ENCODE measurements at places on chromosomes 11 and 22.

- no peak for DNase-seq
Observed at GRCh38 chr11:17744151-17744940, 9.8 kb downstream of the KCNC1 start.

- no peak for DNase-seq
Observed at GRCh38 chr11:19934828-19935259, 222.2 kb downstream of the NAV2 start.

GRCh38 chr11:749731-750130 is 2.5 kb downstream of the TALDO1 start:
- no peak for DNase-seq

- DNase-seq: peak; percentile 81
Observed at GRCh38 chr11:76721755-76722677, 51.5 kb upstream of the LRRC32 start.

GRCh38 chr11:18312012-18312411 is 9.9 kb downstream of the HPS5 start:
- no peak for DNase-seq

DNA sequence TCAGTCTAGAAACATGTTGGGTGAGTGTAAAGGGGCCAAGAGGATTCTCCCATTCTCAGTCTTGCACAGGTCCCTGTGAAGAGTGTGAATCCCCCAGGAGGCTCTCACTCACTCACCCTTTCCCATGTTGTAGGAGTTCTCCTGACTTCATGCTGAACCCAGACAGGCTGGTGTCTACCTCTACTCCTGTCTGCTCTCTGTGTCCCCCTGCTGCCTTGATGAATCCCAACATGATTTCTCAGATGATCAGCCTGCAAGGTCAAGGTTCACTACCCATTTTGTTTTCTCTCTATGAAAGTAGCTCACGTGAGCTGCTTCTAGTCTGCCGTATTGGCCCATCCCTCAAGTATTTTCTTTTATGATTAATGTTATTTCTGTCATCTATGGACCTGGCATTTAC is 500.6 kb downstream of the ETS1 start:
- DNase-seq: no peak

- no peak for DNase-seq
Observed at GRCh38 chr22:27253108-27253902, 548.3 kb downstream of the MN1 start.

DNA sequence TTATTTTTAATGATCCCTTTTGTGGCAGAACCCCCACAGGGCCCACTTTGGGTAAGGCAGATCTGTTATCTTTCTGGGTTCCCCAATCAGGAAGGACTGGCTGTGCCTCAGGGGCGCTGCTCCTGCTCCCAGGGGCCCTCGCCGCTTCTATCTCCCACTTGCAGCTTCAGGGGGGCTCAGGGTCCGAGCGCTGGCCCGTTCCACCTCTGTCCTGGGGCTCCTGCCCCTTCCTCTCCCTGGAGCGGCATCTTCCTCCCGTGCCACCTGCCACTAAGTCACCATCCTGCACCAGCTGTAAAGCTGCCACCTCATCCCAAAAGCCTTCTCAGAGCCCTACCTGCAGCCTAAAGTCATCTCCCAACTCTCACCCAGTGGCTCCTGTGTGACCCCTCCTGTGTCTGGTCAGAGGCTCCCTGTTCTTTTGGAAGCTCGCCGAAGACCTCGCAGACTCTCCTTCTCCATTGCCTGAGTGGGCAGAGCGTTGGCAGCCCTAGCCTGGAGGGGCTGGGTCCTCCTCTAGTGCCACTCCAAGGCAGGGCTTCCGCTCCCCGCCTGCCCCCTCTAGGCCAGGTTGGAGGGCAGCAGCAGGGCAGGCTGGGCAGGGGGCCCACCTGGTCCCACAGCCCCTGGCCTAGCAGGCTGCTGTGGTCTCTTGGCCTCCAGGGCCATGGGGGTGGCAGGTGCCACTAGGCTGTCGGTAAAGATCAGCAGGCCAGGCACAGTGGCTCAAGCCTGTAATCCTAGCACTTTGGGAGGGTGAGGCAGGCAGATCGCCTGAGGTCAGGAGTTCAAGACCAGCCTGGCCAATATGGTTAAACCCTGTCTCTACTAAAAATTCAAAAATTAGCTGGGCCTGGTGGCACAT is 106.7 kb downstream of the MORC2 start:
- DNase-seq: no peak

DNA sequence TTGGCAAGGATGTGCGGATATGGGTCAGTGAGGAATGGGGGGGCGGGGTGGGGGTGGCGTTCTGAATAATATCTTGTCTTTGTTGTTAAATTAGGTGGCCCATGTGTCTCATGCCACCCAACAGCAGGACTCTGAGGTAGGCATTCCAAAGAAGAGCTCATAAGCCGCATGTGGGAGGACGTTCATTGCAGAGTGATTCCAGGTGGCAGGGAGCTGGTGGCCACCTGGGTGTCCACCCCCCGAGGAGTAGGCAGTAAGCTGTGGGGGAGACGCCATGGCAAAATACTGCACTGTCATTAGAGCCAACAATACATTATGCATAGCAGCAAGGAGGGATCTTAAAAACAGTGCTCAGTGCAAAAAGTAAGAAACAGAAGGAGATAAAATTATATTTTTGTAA is 14.3 kb upstream of the CAPN5 start:
- peak; percentile 82 for DNase-seq

DNA sequence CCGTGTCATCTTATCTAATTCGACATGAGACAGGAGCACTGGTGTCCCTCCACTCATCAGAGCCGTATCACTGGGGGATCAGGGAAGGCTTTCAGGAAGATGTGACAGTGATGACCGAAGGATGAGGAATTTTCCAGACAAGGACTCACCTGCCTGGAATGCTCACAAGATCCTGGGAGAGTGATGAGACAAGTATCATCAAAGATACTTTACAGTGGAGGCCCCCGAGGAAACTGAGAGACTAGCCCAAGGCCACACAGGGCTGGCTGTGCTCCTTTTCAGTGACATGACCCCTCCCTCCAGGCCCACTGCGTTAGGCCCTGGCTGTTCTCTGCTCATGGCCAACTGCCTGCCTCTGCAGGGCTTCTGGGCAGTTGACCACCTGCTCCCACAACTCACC is 13.0 kb downstream of the CLPB start:
- no peak for DNase-seq

DNA sequence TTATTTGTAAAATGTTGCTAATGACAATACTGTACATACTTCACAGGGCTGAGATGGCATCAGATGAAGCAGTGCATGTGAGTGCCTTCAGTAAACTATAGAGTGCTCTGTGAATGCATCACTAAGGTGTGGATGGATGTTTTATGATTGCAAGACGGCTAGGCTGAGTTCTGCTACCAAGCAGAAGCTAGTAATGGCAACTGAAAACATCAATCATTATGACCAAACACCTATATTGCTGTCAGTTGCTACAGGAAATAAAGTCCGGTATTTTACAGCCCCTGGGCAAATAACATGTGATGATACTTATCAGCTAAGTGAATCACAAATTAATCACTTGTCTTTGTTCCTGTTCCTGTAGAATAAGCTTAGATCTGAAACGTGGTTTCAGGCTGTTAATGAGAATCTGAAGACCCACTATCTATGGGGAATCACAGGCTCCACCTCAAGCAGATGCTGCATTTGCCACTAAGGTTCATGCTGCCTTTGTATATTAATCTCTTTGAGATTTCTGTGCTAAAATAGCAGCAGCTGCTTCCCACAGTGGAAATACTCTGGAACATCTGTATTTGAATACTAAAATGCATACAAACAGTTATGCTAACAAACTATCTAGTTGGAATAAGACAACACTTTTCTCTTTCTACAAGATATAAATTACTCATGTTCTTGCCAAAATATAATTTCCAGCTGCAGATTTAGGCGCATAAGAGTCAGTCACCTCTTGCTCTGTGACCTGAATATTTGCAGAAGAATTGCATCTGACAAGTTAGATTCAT is 254.0 kb upstream of the PITPNB start:
- peak; percentile 57 for DNase-seq
